ENCODE measurements at places on chromosomes 4 and X. TPM values are rescaled to one million over a fixed set of nuclear protein-coding genes. Genes with fewer than 3 reads are reported as not detected.

GRCh38 chr4:986428-986878 lies 391 bp upstream of the IDUA start:
- no peak for DNase-seq

- no peak for DNase-seq
These were observed 284.1 kb downstream of the CHIC1 start for GRCh38 chrX:73847100-73847499.

- DNase-seq = no peak
These were observed 579.5 kb downstream of the GALNTL6 start for GRCh38 chr4:172392741-172393140.

GRCh38 chr4:165379678-165380064 lies 863 bp downstream of the CPE start:
- DNase-seq = no peak

GRCh38 chr4:107950746-107951540 lies 19.6 kb downstream of the CYP2U1 start:
- no peak for DNase-seq

- DNase-seq = no peak
These were observed 47.8 kb downstream of the CRLF2 start for GRCh38 chrX:1164322-1165288.

DNA sequence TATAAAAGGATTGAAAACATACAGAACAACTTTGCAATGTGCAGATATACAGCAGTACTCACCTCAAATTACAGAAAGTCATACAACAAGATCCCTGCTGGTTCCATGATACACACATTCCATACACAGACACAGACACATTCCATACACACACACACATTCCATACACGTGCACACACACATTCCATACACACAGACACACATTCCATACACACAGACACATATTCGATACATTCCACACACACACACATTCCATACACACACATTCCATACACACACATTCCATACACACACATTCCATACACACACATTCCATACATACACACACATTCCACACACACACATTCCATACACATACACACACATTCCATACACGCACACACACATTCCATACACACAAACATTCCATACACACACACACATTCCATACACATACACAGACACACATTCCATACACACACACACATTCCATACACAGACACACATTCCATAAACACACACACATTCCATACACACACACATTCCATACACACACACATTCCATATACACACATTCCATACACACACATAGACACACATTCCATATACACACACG lies 13.7 kb downstream of the LINC00632 start:
- no peak for DNase-seq

DNA sequence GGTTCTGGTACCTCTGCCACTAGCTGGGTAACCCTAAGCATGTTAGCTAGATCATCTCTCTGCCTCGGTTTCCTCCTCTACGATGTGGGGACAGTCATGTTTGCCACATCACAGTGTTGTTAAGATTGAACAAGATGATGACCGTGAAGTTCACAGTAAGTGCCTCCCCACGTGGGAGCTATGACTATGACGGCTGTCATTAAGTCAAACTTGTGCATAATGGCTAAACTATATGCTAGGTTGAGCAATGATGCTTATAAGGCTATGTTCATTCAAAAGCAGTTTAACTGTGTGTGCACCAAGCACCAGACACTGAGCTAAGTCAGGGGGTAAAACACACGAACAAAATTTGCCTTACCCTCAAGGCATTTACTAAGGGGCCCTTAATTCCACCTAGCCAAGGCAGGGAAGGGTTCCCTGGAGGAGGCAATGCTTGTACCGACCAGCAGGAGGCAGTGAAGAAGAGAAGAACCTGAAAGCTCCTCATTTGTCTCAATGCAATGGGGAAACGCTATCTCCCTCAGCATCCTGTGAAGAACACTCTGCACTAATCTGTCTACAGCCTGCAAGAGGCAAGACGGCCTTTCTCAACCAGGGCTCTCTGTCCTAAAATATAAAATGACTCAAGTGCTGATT lies 52.9 kb downstream of the MAP7D2 start:
- DNase-seq = no peak

DNA sequence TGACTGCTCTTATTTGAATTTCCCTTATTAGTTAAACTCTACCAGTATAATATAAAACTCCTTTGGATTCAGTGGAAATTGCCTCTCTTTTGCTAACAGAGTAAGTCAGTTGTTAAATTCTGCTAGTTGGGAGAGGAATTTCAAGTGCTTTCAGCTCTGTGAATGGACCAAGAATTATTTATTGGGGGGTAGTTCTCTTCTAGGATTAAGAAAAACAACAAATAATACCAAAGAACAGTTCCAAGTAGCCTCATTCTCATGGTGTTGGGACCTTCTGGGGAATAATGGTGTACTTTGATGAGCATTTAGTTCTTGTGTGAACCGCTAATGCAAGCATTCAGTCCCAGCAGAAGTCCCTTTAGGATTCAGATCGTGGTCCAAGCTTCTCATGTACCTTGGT lies 11.6 kb downstream of the SPARCL1 start:
- no peak for DNase-seq

DNA sequence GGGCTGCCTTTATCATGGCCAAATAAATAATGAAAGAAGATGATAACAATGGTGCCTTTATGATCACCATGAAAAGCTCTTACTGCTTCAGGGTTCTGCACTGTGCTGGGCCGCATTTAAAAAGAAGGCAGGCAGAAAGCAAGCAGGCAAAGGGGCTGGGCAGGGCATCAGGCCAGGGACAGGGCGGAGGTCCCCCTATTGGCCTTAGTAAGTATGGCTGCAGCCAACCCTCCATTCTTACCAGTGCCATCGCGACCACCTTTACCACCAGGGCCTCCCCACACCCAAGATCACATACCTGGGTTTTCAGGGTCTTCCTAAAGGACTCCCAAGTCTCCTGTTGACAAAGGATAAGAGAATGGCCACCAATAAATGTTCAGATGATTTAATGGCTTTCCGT lies 38.9 kb downstream of the CNGA2 start:
- no peak for DNase-seq

- DNase-seq = no peak
These were observed 13.9 kb downstream of the SLC2A9 start for GRCh38 chr4:10007436-10007740.

GRCh38 chr4:15694431-15694830 lies 8.4 kb upstream of the BST1 start:
- DNase-seq = no peak

GRCh38 chr4:144627663-144628076 lies 18.3 kb upstream of the HHIP start:
- DNase-seq = no peak

DNA sequence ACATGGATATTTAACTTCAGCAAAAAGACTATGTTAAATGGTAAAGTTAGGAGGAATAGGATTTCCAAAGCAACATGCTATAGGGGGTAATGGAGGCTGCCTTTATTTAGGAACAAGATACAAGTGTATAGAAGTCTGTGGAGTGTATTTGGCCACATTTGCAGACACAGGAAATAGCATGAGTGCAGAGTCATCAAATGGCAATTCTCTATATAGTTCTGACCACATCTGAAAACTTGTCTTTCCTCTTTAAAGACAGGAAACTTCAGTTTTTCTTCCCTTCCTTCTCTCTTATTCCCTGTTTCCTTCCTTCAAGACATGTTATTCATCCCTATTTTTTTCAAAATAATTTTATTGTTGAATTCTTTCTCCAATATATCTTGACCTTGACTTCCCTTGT lies 119.3 kb upstream of the PITX2 start:
- DNase-seq = no peak

DNA sequence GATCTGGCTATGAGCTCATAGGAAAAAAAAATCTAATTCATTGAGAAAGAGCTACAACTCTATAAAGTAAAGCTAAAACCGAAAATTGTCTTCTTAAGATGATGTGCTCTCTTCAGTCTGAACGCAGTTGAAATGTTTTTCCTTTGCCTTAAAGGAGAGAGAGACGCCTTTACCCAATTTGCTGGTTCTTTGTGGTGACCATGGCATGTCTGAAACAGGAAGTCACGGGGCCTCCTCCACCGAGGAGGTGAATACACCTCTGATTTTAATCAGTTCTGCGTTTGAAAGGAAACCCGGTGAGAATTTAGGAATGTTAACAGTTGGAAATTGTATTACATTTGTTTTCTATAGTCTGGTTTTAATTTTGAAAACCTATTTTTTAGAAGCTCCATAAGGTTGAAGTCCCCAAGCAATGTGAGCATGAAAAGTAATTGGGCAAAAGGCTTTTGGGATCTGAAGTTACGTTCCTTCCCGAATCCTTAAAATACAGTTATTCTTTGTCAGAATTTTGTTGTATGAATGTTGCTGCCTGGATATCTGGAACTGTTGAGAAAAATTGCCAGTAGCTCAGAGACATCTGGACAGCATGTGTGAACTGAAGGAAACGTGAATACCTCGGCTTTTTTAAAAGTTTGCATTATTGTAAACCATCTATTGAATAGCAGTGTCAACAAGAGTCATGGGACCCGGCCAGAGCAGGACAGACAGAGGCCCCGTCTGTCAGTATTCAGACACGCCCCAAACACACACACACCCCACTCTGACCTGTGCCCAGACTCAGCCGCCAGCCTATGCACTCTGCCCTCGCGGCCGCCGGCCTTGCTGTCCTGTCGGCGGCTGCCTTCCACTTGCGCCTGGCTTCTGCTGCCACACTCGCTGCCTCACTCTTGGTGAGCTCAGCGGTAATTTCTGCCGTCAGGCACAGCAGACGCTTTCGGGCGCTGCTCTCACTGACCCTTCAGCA lies 9.9 kb downstream of the PIGG start:
- DNase-seq = no peak

DNA sequence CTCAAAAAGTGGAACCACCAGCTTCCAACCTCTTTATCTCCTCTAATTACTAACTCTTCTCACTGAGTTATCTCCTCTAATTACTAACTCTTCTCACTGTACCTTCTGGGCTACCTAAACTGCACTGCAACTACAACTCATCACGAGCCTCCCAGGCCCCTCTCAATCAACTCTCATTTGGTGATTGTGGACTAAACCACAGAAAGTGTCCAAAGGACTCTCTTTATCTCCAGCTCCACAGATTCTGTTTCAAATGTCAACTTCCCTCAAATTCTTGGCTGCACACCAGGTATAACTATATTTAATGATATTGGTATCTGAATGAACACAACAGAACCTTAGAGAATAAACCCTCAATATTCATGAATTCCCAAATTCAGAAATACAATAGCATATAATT lies 182.9 kb downstream of the MAML3 start:
- no peak for DNase-seq

DNA sequence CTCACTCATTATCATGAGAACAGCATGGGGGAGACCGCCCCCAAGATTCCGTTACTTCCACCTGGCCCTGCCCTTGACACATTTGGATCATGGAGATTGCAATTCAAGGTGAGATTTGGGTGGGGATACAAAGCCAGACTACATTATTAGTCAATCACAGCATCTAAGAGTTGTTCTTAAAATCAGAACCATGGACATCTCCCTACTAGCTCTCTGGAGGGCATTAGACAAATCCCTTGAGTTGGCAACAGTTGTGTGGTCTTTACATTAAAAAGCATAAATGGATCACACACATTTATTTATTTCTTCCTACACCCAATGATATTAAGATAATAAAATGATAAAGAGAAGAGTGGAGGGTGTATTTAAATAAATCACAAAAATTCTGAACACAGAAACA lies 262.8 kb upstream of the VCX start:
- DNase-seq = no peak

- no peak for DNase-seq
These were observed 25.2 kb downstream of the TET2 start for GRCh38 chr4:105171912-105172311.

- DNase-seq = no peak
These were observed 38.1 kb downstream of the HELQ start for GRCh38 chr4:83417566-83417965.

GRCh38 chr4:53651156-53651735 lies 60.0 kb upstream of the LNX1 start:
- DNase-seq = no peak

GRCh38 chr4:152920768-152921167 lies 15.4 kb upstream of the FHDC1 start:
- DNase-seq = no peak

- peak; percentile 47 for DNase-seq
These were observed 16.8 kb upstream of the ZCCHC13 start for GRCh38 chrX:74286950-74287740.

GRCh38 chr4:2059046-2059725 lies at the start of gene NAT8L:
Gene NAT8L (plus strand): TSS chr4:2059327. CDS start chr4:2059512, 185 bp downstream.
- no peak for DNase-seq

DNA sequence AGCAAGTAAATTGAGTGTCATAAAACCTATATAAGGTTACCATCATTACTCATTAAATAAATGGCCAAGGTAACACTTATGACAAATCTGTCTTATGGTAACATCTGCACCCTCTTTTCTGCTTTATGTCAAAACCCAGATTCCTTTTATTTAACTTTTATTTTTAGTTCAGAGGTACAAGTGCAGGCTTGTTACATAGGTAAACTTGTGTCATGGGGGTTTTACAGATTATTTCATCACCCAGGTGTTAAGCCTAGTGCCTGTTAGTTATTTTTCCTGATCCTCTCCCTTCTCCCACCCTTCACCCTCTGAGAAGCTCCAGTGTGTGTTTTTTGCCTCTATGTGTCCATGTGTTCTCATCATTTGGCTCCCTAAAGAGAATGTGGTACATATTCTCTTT lies 930.7 kb downstream of the CCSER1 start:
- no peak for DNase-seq

DNA sequence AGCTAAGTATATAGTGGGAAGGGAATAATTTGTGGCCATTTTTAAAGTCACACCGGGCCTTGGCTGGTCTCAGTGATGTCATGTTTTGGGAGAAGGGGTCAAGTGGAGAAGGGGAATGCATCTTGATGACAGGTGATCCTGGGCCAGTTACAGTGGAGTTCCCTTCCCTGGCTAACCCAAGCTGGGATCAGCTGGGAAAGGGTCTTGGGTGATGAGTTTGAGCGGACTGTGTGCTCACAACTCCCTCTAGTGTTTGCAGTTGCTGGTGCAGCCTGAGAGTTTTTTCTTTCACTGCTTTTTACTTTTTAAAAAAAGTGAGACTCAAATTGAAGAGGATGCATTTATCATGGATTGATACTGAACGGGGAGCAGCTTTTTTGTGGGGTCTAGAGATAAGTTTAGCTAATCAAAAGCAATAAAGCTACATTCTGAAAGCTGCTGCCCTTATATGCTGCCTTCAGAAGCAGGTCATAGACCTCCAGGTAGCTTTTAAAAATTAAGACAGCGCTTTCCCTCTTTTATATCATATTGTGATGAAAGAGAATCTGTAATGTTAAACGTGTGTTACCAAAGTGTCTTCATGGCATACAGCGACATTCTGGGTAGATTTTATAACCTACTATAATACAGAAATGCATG lies 164.7 kb downstream of the DCLK2 start:
- no peak for DNase-seq

The SLITRK2 gene
- polyA plus RNA-seq = not detected

The MFAP3L gene
- 0.31 TPM for polyA plus RNA-seq

The NUDT11 gene
- 20.2 TPM for polyA plus RNA-seq

The SMPX gene
- not detected for polyA plus RNA-seq

The F11 gene
- not detected for polyA plus RNA-seq

The PRKG2 gene
- 0.74 TPM for polyA plus RNA-seq

The ADAM29 gene
- not detected for polyA plus RNA-seq

The EMCN gene
- not detected for polyA plus RNA-seq

The ZCCHC18 gene
- polyA plus RNA-seq = 1.9 TPM

The GAGE1 gene
- not detected for polyA plus RNA-seq

The SUPT20HL2 gene
- polyA plus RNA-seq = not detected

The HTR2C gene
- polyA plus RNA-seq = not detected

The HSFX1 gene
- 0.21 TPM for polyA plus RNA-seq

The AR gene
- polyA plus RNA-seq = 11.6 TPM

The SLC2A9 gene
- polyA plus RNA-seq = 2.4 TPM

Data from AG04450 (cell line).